ENCODE measurements at places on chromosomes 1 and 21.

- no peak for DNase-seq
These were observed 467.0 kb downstream of the AGBL4 start for GRCh38 chr1:49556676-49557234.

DNA sequence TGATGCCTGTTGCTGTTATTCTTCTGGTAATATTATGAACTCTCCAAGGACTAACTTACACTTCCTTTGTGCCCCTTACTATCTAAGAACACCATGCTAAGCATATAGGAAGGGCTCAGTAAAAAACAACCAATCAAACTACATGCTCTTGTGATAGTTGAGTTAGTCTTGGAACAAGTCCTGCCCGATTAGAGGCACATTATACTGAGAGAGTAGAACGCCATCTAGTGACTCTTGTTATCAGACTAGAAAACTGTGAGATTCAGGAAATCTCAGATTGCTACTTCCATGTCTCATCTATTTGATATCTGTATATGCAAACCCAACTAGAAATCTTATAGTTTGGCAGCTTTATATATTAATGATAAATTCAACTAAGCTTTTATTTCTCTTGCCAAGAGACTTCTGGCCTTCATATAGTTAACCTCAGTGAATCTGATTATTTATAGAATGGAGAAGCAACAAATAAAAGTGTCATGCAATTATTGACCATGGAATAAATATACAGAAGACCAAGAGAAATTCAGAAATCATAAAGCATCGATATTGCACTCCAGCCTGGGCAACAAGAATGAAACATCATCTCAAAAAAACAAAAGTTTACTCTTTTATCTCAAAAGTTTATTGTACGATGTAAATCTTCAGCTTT lies 7.8 kb upstream of the SRRM1 start:
- DNase-seq = no peak

DNA sequence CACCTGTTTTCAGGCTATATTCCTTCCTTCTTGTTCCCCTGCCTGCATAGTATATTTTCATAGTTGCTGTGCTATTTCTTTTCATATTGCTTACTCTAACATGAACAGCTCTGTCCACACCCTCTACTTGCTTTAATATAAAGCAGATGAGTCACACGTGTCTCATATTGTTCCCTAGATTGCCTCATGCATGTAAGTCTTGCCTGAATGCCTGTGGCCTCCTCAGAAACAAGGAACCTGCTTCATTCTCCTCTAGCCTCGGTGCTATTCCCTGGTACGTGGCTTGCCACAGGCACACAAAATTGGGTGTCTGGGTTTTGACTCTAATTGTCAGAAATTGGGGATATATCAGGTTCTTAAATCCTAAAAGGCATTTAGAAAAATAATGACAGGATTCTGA lies 16.5 kb upstream of the PKP1 start:
- no peak for DNase-seq

GRCh38 chr1:246748867-246749266 lies 24.7 kb downstream of the SCCPDH start:
- no peak for DNase-seq

DNA sequence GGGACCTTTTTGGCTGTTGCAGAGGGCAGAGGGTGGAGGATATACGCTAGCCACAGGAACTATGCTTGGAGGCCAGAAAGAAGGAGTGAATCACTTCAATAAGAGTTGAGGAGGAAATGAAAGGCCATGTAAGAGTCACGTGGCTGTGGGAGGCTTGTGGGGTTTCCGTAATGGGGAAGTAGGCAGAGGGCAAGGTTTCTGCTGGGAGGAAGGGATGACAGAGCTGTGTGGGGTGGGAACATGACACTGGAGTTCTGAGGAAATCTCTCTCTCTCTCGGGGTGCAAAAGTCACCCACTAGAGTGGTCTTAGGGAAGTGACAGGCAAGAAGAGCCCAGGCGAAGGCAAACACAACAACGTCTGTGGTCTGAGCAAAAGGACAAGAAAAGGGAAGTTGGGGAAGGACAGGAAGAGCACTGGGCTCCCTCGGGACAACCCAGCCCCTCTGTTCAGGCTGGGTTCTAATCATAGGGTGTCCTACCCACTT lies 3.9 kb upstream of the CD1C start:
- DNase-seq = no peak

- DNase-seq = no peak
These were observed 11.3 kb upstream of the FRRS1 start for GRCh38 chr1:99777752-99778151.

DNA sequence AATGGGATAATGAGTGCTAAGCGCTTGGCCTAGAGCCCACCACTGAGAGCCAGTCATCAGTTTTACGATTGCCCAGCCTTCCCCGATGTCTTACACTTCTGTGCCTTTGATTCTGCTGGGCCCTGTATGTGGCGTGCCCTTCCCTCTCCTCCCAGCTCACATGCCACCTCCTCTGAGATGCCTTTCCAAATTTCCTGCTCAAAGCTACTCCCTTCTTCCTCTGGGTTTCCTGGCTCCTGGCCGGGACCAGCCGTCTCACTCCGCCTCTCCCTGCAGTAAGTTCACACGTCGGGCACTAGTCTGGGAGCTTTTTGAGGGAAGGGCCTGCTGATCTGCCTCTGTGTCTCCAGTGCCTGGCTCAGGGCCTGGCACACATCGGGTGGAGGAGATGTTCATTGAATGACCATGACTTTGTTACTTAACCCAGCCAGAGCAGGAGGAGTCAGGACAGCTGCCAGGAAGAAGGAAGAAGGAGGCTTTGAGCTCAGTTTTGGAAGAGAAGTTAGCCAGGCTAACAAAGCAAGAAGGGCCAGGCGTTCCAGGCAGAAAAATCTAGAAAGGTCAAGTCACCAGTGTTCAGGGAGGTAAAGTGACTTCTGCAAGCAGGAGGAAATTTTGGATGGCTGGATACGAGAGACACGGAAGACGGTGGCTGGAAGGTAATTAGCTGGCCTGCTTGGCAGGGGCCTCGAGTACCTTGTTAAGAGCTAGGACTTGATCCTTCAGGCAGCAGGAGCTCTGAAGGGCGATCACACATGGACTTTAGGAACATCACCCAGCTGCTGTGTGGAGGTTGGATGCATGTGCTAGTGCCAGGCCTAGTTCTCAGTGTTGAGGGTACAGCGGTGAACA lies 63.6 kb downstream of the EPHB2 start:
- DNase-seq = no peak

GRCh38 chr1:202200112-202200548 lies 6.5 kb downstream of the LGR6 start:
- DNase-seq = no peak

DNA sequence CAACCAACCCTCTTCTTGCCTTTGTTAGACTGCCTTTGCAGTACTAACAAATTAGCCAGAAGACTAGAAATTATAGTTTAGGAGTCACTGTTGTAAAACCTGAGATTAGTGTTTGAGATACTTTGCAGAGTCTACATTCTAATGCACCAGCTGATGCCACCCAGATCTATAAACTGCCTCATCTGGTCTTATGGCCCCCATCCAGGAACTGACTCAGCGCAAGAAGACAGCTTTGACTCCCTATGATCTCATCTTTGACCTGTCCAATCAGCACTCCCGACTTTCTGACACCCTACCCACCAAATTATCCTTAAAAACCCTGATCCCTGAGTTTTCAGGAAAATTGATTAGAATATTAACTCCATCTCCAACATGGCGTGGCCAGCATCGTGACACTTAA lies 334.6 kb downstream of the RGS7 start:
- DNase-seq = no peak

DNA sequence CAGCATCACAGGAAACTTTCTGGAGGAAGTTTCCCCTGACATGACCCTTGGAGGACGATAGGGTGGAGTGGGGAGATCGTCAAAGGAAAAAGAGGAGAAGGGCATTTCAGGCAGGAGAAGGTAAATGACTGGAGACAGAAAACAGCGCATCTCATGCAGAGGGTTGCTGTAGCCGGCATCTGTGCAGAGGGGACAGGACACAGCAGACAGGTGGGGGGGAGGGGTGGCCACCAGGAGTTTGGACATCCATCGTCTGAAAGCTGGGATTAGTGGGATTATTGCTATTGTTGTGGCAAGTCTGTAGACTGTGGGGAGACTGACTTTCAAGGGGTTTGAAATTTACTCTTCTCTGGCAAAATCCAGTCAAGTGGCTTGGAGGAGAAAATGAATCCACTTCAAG lies 463.9 kb downstream of the OMA1 start:
- DNase-seq = no peak

DNA sequence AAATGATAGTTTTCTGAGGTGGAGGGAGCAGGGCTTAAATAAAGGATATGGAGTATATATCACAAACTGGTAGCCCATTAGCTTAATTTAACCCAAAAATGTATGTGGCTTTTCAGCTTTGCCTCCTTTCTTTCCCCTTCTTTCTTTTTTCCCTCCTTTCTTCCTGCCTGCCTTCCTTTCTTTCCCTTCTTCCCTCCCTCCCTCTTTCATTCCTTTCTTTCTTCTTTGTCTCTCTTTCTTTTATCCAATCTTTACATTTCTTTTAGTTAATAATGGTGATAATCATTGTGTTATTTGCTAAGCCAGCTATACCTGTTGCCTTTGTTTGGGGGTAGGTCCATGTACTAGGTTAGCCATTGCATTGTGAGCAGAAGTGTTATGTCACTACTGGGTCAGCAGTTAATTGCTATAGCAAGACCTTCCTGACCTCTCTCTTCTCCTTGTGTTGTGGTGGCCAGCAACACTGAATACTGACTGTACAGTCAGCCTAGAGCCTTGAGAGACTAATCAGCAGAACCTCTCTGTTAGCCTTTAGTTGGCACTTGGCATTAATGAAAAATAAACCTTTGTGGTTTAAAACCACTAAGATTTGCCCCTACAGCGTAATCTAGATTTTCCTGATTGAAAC lies 5.1 kb downstream of the GORAB start:
- no peak for DNase-seq

GRCh38 chr1:216183007-216183406 lies 240.2 kb downstream of the USH2A start:
- DNase-seq = no peak

- DNase-seq = no peak
These were observed 67.5 kb upstream of the ACOT11 start for GRCh38 chr1:54480525-54480848.

GRCh38 chr1:52571783-52572182 lies 18.9 kb upstream of the TUT4 start:
- DNase-seq = no peak

DNA sequence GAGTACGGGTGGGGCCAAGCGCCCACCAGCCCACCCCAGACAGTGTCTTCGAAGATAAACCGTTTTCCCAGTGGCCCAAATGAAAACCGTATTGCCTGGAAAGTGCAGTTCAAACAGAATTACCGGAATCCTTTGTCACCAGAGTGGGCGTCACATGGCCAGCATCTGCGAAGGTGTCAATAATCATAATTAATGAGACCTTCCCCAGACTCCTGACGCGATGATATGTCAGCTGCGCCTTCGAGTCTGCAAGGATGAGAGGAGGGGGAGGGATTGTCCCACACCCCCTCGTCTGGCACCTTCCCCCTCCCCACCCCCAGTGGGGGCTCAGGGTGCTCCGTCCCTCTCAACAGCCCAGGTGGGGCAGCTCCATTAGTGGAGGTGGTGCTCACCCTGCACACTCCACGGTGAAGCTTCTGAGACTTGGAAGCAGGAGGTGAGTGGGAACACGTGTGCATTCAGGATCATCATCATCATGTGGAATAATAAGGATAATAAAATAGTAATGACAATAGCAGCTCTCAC lies 215.1 kb downstream of the PTPRU start:
- no peak for DNase-seq

- DNase-seq = no peak
These were observed 38.7 kb downstream of the RRAGC start for GRCh38 chr1:38820860-38821259.

- DNase-seq = no peak
These were observed 358.8 kb upstream of the B3GALT2 start for GRCh38 chr1:193545171-193545570.

- DNase-seq = no peak
These were observed 44.5 kb downstream of the MARK1 start for GRCh38 chr1:220572416-220572815.

- DNase-seq = no peak
These were observed 173.2 kb downstream of the SMYD3 start for GRCh38 chr1:246333855-246334254.

GRCh38 chr1:185393815-185394214 lies 76.8 kb upstream of the IVNS1ABP start:
- no peak for DNase-seq

GRCh38 chr1:6962478-6962995 lies 177.3 kb downstream of the CAMTA1 start:
- no peak for DNase-seq

DNA sequence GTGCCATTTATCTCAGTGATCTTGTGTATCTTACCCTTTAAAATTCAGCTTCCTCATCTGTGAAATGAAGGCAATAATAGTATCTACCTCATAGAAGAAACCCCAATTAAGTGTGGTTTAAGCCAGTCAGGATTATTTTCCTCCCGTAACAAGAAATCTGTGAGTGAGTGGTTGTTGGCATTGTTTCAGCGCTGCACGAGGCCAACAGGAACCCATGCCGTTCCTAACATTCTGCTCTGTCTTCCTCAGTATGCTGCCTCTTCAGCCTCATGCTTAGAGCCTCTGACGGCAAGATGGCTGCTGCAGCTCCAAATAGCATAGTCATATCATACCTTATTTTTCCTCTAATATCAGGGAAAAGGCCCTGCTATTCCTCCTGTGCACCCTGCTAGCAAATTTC lies 289.7 kb downstream of the TM2D1 start:
- no peak for DNase-seq

GRCh38 chr1:79044974-79045650 lies 38.6 kb upstream of the ADGRL4 start:
- no peak for DNase-seq

All from activated naive CD4-positive, alpha-beta T cell (primary cell).